ENCODE measurements at places on chromosomes 3 and 15. TPM values are rescaled to one million over a fixed set of nuclear protein-coding genes. Genes with fewer than 3 reads are reported as not detected.

GRCh38 chr3:55309336-55309735 is 177.8 kb downstream of the WNT5A start:
- no peak for ATAC-seq

AGBL1 gene
- not detected for total RNA-seq

DNA sequence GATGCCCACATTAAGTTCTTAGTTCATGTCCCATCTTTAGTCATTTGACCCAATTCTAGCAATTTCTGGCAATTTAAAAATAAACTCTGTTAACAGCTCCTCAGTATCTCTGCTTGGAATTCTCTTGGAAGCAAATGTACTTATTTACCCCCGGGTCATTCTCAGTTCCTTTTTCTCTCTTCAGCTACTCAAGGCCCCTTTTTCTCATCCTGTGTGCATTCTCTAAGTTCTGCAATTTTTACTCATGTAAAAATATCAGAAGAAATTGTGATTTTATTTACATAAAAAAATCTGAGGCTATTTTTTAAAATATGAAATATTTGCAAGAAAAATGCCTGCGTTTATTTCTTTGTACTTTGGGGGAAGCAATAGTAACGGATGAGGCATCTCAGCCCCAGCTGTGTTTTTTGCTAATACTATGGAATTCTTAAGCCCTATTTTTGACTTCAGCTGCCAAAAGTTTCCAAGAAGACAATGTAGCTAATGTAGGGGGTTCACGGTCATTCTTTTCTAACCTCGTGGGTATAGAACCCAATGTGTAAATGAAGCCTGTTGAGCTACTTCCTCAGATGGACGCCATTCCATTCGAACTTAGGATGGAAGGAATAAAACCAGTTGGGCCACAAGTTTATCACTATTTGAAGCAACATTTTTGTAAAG is 20.0 kb downstream of the CERS3 start:
- ATAC-seq, result no peak

GRCh38 chr3:72601983-72602750 is 246.1 kb downstream of the SHQ1 start:
- ATAC-seq, result no peak

- ATAC-seq, result no peak
Measured at GRCh38 chr3:25046911-25047771, 380.9 kb upstream of the RARB start.

- no peak for ATAC-seq
Measured at GRCh38 chr3:146680617-146681016, 75.5 kb upstream of the PLSCR5 start.

DNA sequence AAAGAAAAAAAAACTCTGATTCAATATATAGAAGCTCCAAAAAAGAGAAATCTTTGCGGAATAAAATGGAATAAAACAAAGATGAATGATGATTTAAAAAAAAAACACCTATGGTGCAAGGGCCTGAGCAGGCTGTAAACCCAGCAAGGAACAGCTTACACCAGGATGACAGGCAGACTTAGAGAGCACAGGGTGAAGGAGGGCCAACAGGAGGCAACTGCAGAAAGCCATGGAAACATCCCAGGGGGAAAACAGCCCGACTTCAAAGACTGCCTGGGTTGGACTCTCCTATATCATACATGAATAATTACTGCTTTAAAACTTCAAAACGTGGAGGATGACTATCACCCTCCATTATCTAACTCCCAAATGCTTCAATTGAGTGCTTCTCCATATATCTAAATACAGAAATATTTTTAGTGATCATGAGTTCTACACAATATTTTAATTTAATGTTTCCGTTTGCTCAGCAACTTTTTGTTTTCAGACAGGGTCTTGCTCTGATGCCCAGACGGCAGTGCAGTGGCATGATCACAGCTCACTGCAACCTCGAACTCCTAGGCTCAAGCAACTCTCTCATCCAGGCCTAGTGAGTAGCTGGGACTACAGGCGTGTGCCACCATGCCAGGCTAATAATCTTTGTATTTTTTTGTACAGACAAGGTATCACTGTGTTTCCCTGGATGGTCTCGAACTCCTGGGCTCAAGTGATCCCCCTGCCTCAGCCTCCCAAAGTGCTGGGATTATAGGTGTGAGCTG is 456.2 kb downstream of the TBL1XR1 start:
- ATAC-seq, result no peak

- ATAC-seq, result no peak
Measured at GRCh38 chr15:70154718-70155347, 57.1 kb upstream of the TLE3 start.

ITGB5 gene
- total RNA-seq, result 83.0 TPM

GRCh38 chr15:58473724-58474123 is 41.9 kb downstream of the LIPC start:
- ATAC-seq, result no peak

GRCh38 chr15:70319466-70319865 is 221.7 kb upstream of the TLE3 start:
- peak; percentile 56 for ATAC-seq

ZDHHC19 gene
- total RNA-seq, result not detected

- ATAC-seq, result peak; percentile 52
Measured at GRCh38 chr15:76059320-76060117, at the start of gene TMEM266. Gene TMEM266, plus strand, starts transcription at chr15:76059985. Its CDS starts 74,279 bp downstream, at chr15:76134264.

- ATAC-seq, result no peak
Measured at GRCh38 chr3:64266983-64267382, 41.7 kb upstream of the PRICKLE2 start.

- ATAC-seq, result no peak
Measured at GRCh38 chr3:127454051-127454450, 136.5 kb downstream of the TPRA1 start.

GRCh38 chr3:175273573-175273972 is 414.4 kb downstream of the NAALADL2 start:
- ATAC-seq, result no peak

KLHL40 gene
- total RNA-seq, result not detected

GRCh38 chr15:76139368-76140073 is 79.7 kb downstream of the TMEM266 start:
- peak; percentile 80 for ATAC-seq

DNA sequence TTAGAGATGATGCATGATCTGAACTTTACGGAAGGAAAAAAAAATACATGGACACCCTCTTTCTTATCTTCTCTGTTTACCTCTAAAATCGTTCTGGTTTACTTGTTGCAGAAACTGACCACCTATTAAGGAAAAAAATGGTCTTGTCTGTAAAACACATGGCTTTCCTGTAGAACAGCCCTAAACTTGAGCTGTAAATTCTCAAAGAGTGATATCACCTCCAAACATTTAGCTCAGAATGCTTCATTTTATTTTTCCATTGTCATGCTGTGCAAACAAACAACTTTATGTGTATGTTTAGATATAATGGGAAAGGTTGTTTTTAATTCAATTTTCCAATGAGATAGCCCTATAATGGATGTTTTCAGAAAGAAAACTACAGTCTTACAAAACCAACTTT is 237.4 kb upstream of the NR2F2 start:
- no peak for ATAC-seq

GRCh38 chr3:124995460-124995994 is 60.3 kb downstream of the HEG1 start:
- ATAC-seq, result peak; percentile 83

UBR1 gene
- 9.1 TPM for total RNA-seq

SEMA6D gene
- total RNA-seq, result 0.92 TPM

PYGO1 gene
- total RNA-seq, result 1.8 TPM

FHIT gene
- 10.5 TPM for total RNA-seq

DNA sequence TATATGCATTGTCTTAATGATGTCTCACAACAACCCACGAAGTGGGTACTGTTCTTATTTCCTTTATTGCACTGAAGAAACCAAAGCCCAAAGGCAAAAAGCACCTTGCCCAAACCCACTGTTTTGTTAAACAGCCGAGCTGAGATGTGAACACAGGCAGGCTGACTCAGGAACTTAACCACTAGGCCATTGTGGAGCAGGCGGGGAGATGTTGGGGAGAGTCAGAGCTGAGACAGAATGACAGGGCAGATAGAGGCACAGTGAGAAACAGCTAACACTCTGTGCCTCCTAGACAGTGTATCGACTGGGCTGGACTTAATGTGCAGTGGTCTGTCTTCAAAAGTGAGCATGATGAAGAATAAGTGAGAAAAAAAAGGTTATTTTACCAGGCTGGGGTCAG is 56.5 kb downstream of the RPLP1 start:
- ATAC-seq, result no peak

- peak; percentile 56 for ATAC-seq
Measured at GRCh38 chr3:105647047-105647446, 221.8 kb downstream of the CBLB start.

DNA sequence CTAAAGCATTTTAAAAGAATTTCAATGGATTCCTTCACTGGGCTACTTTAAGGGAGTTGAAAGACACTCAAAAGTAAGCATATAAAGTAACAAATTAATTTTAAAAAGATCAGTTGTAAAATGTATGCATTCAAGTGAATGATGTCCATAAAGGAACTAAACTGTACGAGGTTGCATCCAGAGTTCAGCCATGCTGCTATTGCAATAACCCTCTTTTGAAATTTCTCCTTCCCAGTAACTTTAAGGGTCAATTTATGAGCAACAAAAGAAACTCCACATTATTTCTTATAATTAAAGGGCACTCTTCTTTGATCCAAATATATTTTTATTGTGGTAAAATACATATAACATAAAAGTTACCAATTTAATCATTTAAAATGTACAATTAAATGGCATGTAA is 22.9 kb downstream of the BTLA start:
- no peak for ATAC-seq

Data from esophagus mucosa (tissue), 1 donor.